ENCODE measurements at places on chromosomes 7 and 10.

- peak; percentile 78 for DNase-seq
Observed at GRCh38 chr7:151122276-151122675, 36.0 kb downstream of the AGAP3 start.

GRCh38 chr7:111232249-111233084 is 141.5 kb downstream of the LRRN3 start:
- no peak for DNase-seq

DNA sequence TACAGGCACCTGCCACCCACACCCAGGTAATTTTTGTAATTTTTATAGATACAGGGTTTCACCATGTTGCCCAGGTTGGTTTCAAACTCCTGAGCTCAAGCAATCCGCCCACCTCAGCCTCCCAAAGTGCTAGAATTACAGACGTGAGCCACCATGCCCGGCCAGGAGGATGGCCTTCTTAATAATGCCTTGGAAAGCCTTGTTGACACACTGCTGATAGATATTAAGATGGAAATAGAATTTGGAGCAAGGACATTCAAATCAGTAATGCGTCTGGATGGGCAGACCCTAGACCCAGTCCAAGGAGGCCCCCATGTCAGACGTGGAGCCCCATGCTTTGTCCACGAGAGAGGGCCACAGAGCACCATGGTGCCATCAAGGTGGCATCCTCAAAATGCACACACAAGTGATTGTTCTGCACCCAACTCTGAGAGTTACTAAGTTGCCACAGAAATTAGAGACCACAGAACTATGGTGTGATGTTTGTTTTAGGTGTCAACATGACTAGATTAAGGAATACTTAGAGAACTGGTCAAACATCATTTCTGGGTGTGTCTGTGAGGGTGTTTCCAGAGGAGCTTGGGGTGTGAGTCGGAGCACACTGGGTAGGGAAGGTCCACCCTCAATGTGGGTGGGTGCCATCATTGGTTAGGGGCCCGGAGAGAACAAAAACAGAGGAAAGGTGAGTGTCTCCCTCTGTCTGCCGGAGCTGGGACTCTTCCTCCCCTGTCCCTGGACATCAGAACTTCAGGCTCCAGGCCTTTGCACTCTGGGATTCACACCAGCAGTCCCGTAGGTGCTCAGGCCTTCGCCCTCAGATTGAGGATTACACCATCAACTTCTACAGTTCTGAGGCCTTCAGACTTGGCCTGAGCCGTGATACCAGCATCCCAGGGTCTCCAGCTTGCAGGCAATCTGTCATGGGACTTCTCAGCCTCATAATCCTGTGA is 34.5 kb downstream of the EBF3 start:
- DNase-seq = peak; percentile 11

GRCh38 chr7:28842769-28843295 is 115.3 kb downstream of the TRIL start:
- DNase-seq = no peak

- DNase-seq = no peak
Observed at GRCh38 chr10:76160446-76161300, 729.2 kb downstream of the LRMDA start.

DNA sequence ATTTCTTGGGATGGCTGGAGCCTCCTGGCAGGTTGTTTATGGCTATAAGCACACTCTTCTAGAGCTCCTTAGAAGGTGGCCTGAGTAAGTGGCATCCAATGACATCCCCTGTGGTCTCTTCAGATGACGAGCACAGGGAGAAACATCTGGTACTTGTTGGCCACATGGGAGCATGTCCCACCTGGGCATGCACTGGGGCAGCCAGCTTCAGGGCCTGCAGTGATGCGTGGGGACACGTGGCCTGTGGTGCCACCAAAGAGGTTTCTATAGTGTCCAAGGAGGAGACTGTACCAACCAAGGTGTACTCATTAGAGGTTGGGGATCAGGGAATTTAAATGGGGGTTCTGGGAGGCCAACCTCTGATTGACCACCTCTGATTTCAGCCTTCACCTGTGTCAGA is 125.5 kb downstream of the TRIL start:
- no peak for DNase-seq

Measured in left lung (tissue), 14 donors.